H9 (cell line): ENCODE measurements at places on chromosomes 12 and 14. TPM values are rescaled to one million over a fixed set of nuclear protein-coding genes. Genes with fewer than 3 reads are reported as not detected.

RFX4 gene
- total RNA-seq, result 0.13 and 0.57 TPM in 2 replicates

GEMIN2 gene
- total RNA-seq, result 36.3 and 39.1 TPM in 2 replicates

SPATS2 gene
- total RNA-seq, result 16.0 and 17.1 TPM in 2 replicates

DNA sequence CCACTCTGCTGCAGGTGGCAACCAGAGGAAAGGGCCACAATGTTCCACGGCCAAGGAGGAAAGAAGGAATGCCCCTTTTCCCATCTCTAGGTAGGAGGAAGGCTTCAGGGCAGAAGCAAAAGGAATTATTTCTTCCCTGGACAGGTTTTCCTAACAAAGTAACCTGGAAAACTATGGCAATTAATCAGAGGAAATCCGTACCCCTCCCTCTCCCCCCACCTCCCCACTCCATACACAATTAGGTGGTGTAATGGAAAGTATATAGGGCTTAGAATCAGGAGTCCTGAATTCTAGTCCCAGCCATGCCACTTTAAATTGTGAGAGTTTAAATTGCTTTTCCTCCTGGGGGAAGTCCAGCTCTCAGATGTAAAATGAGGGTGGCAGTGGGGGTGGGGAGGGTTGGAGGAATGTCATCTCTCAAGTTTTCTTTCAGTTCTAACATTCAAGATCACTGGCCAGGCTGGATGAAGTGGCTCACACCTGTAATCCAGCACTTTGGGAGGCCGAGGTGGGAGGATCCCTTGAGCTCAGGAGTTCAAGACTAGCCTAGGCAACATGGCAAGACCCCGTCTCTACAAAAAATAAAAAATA is 1.7 kb downstream of the DHH start:
- no peak for DNase-seq

DNA sequence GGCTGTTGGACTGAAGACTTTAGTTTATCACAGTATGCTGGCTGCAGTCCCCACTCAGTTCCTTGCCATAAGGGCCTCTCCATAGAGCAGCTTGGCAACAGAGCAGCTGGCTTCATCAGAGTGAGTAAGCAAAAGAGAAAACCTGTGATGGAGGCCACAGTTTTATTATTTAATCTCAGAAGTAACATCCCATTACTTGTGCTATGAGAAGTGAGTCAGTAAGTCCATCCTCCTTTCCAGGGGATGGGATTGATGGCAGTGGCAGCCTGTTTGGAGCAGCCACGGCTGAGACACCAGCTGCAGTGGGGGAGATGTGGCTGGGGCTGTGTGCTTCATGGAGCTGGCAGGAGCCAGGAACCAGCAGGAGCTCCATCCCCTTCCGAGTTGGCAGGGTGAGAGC is 138.5 kb upstream of the SRRM4 start:
- no peak for DNase-seq

- DNase-seq, result no peak
These were observed 2.3 kb upstream of the PRPH start for GRCh38 chr12:49292729-49293055.

- DNase-seq, result no peak
These were observed 8.2 kb upstream of the CHURC1 start for GRCh38 chr14:64906022-64906421.

- no peak for DNase-seq
These were observed 739.7 kb downstream of the SLC6A15 start for GRCh38 chr12:84172823-84173424.

- no peak for DNase-seq
These were observed 6.6 kb upstream of the WNT5B start for GRCh38 chr12:1622406-1622805.
